HepG2 (cell line): ENCODE measurements at places on chromosomes 7 and 10. TPM values are rescaled to one million over a fixed set of nuclear protein-coding genes. Genes with fewer than 3 reads are reported as not detected.

The CTAGE15 gene
- not detected in 2 replicates for polyA plus RNA-seq

The CPXM2 gene
- 0.03 and 0.07 TPM in 2 replicates for polyA plus RNA-seq

The SNCG gene
- 0.86 and 0.91 TPM in 2 replicates for polyA plus RNA-seq

The PLAU gene
- polyA plus RNA-seq, result 0.37 and 0.45 TPM in 2 replicates

The NCAPG2 gene
- 10.4 and 15.1 TPM in 2 replicates for polyA plus RNA-seq

The GIMAP8 gene
- not detected in 2 replicates for polyA plus RNA-seq
